Stimulated activated CD4-positive, alpha-beta T cell treated with anti-CD3 and anti-CD28 coated beads, Interleukin-4, amount 100 ng/mL, for 1 hour (primary cell): ENCODE measurements at places on chromosomes 5 and 9.

DNA sequence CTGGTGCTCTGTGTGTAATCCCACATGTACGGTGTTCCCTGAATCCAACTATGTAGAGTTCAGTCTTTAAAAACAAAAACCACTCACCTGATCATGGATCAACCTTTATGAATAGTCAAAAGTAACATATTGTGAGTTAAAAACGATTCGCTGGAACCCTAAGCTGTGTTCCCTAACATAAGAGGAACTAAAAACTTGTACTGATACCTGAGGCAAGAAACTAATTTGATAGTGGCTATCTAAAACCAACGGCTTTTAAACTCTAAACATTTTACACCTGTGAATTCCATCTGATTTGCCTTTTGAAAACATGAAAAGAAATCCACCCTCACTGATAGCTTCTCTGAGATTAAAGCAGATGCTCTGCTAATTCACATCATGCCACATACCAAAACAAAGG, 101.5 kb downstream of the DEPDC1B start:
- no peak for DNase-seq

DNA sequence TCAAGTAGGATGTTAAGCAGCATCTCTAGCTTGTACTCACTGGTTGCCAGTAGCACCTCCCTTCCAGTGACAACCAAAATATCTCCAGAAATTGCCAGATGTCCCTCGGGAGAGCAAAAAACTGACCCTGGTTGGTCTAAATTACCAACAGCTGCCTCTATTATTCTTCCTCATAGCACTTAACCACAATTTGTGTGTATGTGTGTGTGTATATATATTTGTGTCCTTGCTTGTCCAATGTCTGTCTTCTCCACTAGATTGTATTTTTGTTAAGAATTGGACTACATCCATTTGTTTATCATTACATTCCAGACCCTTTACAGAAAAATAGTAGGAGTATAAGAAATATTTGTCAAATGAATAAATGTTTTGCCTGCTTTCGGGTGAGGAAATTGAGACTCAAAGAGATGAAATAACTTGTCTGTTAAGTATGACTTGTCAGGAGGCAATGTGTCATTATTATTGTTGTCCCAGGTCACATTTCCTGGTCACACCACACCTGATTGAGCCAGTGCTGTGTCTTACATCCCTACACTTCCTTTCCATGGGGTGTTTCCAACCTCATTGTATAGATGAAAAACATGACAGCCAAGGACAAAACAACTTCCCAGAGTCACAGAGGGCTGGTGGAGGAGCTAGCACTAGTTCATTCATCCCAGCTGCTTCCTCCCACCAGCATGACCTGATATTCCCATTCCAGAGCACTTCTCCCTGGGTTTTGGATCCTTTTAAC, 11.4 kb upstream of the GRPEL2 start:
- DNase-seq = no peak

- peak; percentile 2 for DNase-seq
Measured at GRCh38 chr5:127031147-127031862, 947 bp upstream of the MARCHF3 start.

- no peak for DNase-seq
Measured at GRCh38 chr5:175555168-175555785, 76.9 kb downstream of the SFXN1 start.

GRCh38 chr9:75053869-75054268, 25.8 kb upstream of the CARNMT1 start:
- DNase-seq = no peak

GRCh38 chr5:141349917-141350619, at the start of gene PCDHGB1:
PCDHGB1 (plus strand) TSS chr5:141350099; CDS start chr5:141350261, 162 bp downstream.
- DNase-seq = peak; percentile 26

- DNase-seq = no peak
Measured at GRCh38 chr9:8890695-8891094, 1091.1 kb upstream of the DMAC1 start.

GRCh38 chr9:5587024-5587423, 41.9 kb upstream of the RIC1 start:
- peak; percentile 16 for DNase-seq

DNA sequence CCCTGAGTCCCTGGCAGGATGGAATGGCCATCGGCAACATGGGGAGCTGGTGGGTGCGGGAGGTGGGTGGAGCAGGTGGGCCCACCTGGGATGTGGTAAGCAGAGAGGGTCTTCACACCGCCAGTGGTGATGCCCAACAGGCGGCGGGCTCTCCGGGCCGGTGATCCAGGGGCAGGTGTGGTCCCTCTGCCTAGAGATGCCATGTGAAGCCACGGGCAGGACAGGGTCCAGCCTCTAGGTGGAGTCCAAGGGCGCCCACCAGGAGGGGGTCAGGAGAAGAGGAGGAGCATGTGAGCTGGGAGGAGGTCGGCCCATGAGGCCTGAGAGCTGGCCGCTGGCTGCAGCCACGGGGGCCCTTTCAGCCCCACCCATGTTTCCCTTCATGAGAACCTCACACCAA, 221.1 kb downstream of the FANCC start:
- no peak for DNase-seq

DNA sequence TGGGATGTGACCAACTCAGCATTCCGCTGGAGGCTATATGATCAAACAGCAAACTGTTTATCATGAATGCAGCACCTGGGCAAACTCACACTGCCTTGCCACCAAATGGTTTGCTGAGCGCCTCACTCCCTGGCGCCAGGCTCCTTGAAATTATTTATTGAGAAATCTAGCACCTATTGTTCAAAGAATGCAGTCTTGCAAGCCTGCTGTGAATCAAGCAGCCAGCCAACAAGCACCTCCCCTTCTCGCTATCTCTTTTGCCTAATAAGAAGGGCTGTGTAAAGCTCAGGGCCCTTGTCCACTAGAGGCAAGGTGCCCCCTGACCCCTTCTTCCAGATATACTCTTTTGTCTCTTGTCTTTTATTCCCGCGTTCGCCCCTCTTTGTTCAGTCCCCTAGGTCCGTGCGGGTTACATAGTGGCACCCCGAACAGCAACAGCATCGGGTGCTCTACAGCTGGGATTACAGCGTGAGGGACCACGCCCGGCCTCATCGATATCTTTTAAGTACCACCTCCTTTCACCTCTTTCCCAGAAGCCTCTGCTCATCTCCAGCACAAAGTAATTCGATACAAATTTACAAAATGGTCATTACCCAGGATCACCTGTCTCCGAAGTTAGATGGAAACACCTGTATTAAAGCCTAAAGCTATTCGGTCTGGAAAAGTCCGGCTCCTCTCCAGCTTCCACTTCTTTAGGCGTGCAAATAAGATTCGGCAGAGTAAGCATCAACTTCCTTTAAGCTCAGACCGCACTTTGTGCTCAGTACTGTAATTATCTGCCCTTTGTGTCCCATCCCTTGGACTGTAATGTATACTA, 896 bp downstream of the RIGI start:
- no peak for DNase-seq
